GM12864 (cell line): ENCODE measurements at places on chromosomes 11 and 22.

DNA sequence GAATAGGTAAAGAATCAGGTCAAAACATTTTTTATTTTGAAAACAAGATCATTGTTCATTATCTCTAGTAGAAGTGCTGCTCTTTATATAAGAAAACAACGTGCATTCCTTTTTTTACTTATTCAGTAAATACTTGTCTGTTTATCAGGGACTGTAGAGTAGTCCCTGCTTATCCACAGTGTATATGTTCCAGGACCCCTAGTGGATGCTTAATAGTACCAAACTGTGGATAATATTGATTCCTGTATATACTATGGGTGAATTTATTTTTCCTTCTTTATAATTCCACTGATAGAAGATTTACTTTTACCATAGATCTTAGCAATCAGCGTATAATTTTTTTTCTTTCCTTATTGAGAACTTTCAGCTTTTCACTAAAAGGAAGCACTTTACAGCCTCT is 32.6 kb downstream of the CEP295 start:
- DNase-seq, result no peak

- no peak for DNase-seq
Observed at GRCh38 chr11:16807306-16807705, 68.9 kb downstream of the C11orf58 start.

DNA sequence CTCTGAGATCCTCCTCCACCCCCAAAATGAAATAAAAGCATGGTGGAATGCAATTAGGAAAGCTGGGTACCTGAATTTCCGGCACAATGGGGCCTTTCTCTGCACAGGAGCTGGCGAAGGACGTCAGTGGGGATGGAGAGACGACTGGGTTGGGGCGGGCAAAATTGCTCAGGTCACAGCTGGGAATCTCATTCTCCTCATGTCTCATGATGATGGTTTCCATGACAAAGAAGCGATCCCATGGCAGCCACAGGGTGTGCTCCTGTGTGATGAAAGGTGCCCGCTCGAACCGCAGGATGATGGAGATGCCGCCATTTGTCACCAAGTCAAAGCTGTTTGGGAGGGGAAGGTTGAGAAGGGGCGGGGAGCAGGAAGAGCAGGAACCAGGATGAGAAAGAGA is 157.6 kb upstream of the NARS2 start:
- DNase-seq, result no peak

DNA sequence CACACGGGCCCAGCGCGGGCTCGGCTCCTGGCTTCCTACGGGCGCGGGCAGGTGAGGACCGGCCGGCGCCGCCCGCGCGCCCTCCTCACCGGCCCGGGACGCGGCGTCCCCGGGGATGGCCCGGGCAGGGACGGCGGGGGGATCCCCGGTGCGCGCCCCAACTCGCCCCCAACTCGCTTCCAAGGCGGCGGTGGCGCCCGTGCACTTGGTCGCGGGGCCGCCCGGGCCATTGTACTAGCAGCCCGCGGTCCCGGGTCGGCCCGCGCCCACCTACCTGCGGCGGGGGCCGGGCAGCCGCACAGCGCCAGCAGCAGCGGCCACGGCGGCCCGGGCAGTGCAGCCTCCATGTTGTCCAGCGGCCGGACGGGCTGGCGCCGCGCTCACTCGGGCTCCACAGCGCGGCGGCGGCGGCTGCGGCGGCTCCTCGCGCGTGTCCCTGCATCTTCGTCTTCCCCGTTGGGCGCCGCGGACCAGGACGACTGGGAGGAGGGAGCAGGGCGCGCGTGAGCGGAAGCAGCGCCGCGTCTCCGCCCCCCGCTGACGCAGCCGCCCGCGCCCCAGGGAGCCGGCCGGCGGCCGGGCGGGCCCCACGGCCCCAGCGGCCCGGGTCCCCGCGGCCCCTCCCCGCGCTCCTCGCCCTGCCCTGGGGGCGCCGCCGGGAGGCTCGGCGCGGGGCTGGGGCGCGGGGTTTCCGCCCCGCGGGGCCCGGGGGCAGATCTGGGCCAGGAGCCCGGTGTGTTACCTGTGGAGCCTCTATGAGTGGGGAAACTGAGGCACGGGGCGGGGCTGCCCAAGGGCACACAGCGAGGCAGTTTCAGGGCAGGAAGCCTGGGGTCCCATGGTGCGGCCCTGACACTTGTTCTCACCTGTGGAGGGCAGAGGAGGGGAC is 159.3 kb upstream of the GRK3 start:
- DNase-seq, result no peak

- no peak for DNase-seq
Observed at GRCh38 chr11:102669664-102670063, 35.9 kb downstream of the MMP27 start.

DNA sequence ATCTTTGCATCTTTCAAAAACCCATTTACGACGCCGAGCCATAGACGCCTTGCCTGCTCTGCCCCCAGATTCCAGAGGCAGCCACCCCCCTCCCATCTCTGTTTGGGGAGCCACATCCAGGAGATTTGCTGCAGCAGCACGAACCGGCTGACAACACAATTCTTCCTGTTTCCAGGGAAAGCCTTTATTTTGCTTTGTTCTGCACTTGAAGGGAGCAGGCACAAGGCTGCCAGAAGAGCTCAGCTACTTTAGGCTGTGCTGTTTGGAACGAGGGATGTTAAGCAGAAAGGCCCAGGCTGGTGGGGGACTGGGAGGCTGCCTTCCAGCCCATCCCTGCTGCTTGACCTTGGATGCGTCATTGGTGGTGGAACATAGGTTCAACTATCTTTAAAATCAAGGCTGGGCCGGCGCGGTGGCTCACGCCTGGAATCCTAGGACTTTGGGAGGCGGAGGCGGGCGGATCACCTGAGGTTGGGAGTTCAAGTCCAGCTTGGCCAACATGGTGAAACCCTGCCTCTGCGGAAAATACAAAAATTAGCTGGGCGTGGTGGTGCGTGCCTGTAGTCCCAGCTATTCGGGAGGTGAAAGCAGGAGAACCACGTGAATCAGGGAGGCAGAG is 243.9 kb downstream of the MIAT start:
- DNase-seq, result no peak

DNA sequence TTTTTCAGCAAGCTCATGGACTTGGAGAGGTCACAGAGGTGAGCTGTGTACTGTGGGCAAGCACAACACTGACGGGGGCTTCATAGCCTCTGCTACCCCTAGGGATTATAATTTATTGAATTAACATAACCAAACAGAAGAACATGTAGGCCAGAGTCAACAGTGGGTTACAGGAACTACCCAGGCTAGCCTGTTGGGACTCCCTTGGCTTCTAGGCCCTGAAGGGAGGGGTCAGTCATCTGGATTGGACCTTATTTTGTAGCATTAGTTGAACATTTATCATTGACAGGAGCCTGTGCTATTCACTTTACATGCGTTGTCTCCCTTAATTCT is 56.9 kb downstream of the KREMEN1 start:
- no peak for DNase-seq

- no peak for DNase-seq
Observed at GRCh38 chr11:60947700-60948099, 4.3 kb downstream of the SLC15A3 start.

DNA sequence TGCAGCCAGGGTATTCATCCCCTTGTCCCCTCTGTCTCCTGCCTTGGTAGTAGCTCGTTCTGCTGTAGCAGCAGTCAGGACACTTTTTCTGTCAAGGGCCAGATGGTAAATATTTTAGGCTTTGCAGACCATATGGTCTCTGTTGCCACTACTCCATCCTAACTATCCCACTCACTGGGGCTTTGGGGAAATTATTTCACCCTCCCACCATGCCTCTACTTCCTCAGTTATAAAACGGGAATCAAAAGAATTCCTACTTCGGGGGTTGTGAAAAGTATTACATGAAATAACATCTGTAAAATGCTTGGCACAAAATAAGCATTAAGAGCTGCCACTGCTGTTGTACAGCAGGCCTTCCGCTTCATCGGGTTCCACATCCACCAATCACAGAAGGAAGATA is 89.9 kb upstream of the LDLRAD3 start:
- DNase-seq, result no peak

DNA sequence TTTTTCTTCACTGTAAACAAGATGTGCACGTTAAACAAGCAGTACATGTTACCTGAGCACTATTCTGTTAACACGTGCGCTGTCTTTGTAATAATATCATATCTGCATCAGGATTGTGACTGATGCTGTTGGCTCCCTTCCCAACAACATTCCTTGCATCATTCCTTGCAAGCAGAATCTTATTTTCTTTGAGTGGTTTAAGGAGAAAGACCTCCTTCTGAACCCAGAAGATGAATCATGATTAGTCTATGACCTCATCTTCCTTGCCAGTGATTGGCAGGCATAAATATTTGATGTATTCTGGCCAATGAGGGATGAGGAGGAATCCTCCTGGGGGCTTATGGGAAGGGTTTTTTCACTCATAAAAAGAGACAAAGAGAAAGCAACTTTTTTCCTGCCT is 46.2 kb downstream of the C11orf71 start:
- no peak for DNase-seq

- DNase-seq, result no peak
Observed at GRCh38 chr11:134052988-134053945, 15.6 kb upstream of the JAM3 start.

GRCh38 chr22:38760477-38761201 is 4.8 kb upstream of the SUN2 start:
- no peak for DNase-seq

- no peak for DNase-seq
Observed at GRCh38 chr11:1276041-1276790, 33.2 kb downstream of the TOLLIP start.

- DNase-seq, result no peak
Observed at GRCh38 chr11:7332962-7333361, 81.3 kb downstream of the SYT9 start.

DNA sequence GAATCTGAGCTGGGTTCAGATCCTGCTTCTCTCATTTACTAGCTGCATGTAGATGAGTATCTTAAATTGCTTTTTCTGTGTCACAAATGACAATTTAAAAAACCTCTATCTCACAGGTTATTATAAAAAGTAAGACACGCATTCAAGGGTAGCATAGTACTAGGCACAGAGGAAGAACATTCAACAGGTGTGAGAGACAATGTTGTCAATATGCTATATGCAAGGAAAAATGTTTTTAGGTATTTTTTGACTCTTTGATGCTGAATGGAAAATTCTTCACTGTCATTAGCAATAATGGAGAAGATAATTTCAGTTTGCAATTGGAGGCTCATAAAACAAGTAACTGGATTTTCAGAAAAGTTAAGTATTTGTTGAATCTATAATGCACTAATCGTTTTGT is 81.6 kb downstream of the PIWIL4 start:
- DNase-seq, result no peak

DNA sequence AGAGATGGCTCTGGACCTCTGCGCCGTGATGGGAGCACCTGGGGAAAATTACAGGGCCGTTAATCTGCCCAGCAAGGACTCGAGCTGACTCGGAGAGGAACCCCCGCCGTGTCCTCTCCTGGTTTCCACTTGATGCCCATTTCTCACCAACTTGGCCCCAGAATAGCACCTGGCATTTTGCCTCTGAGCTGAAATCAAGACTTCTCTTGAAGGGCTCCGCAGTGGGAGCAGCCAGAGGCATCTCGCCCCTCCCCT is 19.0 kb upstream of the CABP7 start:
- no peak for DNase-seq

- no peak for DNase-seq
Observed at GRCh38 chr11:66697988-66698387, 20.3 kb upstream of the RBM4B start.
